ENCODE measurements at places on chromosomes 2 and 18.

DNA sequence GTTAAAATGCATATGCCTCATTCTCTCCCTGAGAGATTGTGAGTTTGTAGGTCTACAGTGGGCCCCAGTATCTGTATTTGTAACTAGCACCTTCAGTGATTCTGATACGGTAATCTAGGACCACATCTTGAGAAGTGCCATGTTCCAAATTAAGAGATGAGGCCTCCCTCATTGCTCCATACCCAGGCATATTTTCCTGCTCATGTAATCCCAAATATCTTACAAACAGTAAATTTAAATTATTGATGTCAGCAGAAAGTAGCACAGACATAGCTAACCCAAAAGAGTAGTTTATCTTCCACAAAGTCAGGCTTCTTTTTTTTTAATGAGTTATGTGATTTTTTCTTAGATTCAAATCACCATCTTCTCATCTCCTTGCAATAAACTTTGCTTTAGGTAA lies 263.8 kb downstream of the SETBP1 start:
- no peak for DNase-seq

- DNase-seq = no peak
Measured at GRCh38 chr2:63639344-63639743, 50.6 kb downstream of the MDH1 start.

DNA sequence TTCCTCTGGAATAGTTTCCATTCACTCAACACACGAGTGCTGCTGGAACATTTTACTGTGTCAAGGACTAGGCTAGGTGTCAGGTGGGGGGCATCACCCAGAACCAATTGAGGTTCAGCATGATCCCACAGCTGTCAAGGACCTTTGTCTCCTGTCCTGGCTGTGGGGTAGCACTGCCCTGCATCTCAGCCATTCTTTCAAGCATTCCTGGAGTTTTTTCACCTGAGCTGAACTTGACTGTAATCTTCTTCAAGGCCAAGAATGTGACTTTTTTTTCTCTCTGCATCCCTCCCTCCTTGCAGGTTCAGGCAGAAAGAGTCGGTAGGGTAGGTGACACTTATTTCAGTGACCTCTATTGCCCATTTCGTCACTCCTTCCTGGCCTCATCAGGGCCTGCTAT lies 3.5 kb downstream of the MAPK4 start:
- no peak for DNase-seq

DNA sequence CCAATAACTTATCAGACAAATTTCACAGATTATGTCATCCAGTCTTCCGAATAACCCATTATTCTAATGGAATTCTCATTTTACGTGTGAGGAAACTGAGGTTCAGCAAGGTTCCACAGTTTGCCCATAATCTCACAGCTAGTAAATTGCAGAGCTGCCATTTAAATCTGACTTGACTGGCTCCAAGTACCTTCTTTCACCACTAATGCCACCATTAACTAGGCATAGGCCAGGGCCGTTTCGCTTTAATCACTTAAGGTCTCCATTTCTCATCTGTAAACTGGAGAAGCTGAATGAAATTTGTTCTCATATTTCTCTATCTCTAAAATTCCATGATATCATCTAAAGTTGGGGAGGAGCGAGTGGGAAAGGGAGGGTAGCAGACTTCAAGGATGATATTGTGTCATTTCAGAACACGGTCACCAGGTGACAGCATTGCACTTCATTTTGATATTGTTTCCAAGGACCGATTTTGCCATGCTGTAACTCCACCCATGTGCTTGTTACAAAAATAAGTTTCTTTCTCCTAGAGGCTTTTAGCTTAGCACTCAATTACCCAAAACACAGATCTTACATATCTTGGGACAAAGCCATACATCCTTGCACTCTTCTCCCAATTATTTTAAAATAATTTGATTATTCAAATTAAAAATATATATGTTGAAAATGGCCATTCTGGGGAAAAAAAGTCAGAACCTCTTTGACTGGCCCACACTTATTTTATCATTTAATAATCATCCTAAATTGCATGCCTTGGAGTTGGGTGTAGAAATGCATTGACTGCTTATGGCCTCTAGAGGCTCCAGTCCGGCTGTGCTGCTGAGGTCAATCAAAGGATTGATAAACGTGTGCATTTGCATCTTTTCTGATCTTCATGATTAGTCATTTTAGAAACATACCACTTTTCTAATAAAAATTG lies 123.8 kb downstream of the AKAIN1 start:
- no peak for DNase-seq

- no peak for DNase-seq
Measured at GRCh38 chr2:236909193-236909504, 176.5 kb upstream of the COPS8 start.

DNA sequence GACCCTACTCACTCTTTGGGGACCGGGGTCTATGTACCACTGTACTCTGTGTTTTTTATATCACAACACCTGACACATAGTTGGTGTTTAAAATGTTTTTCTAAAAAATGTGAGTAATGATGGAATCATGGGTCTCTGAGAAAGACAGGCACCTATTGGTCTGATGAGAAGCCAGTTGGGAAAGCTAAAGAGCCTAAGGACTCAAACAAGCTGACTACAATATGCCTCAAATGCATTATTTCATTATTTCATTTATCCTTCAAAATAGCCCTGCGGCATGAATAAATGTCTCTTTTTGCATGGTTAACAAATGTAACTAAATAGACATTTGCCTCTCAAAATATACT lies 102.9 kb upstream of the SCN1A start:
- DNase-seq = no peak

- no peak for DNase-seq
Measured at GRCh38 chr2:148983896-148984295, 54.6 kb upstream of the LYPD6B start.

DNA sequence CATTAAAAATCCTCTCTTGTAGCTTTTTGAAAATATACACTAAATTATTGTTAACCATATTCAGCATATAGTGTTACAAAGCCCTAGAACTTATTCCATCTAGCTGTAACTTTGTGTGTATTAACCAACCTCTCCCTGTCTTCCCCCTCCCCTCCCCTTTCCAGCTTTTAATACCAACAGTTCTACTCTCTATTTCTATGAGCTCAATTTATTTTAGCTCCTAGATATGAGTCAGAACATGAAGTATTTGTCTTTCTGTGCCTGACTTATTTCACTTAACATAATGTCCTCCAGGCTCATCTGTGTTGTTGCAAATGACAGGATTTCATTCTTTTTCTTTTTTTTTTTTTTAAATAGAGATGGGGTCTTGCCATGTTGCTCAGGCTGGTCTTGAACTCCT lies 45.1 kb downstream of the GPD2 start:
- no peak for DNase-seq

GRCh38 chr18:47817795-47818077 lies 112.7 kb downstream of the SMAD2 start:
- no peak for DNase-seq

- no peak for DNase-seq
Measured at GRCh38 chr2:239313776-239314175, 87.0 kb downstream of the HDAC4 start.
